ENCODE measurements at places on chromosomes 2 and 18. TPM values are rescaled to one million over a fixed set of nuclear protein-coding genes. Genes with fewer than 3 reads are reported as not detected.

The MREG gene
- 2.7 TPM for total RNA-seq

The UGT1A3 gene
- total RNA-seq, result not detected

The TLX2 gene
- not detected for total RNA-seq

The TMEFF2 gene
- 5.6 TPM for total RNA-seq

The MOGAT1 gene
- not detected for total RNA-seq

The CMPK2 gene
- 0.59 TPM for total RNA-seq

The GNLY gene
- total RNA-seq, result not detected

The LYPD1 gene
- 29.3 TPM for total RNA-seq

The BARD1 gene
- total RNA-seq, result 11.0 TPM

The RESP18 gene
- not detected for total RNA-seq

The ZDBF2 gene
- 18.9 TPM for total RNA-seq

The KANSL1L gene
- total RNA-seq, result 27.6 TPM

The STPG4 gene
- 0.32 TPM for total RNA-seq

The CHMP3 gene
- total RNA-seq, result 171 TPM

The TEX44 gene
- not detected for total RNA-seq

The COMMD1 gene
- total RNA-seq, result 34.3 TPM

The TMEM163 gene
- total RNA-seq, result not detected

The CENPA gene
- 0.30 TPM for total RNA-seq

The ZBTB7C gene
- total RNA-seq, result not detected

The REG1A gene
- total RNA-seq, result not detected

The NEU2 gene
- total RNA-seq, result not detected

The ASTL gene
- total RNA-seq, result 0.23 TPM

The ADAM23 gene
- total RNA-seq, result 49.3 TPM

The NAT8 gene
- total RNA-seq, result not detected

The KLF11 gene
- 5.2 TPM for total RNA-seq

The ACSL3 gene
- 172 TPM for total RNA-seq

The TANC1 gene
- 51.6 TPM for total RNA-seq

The IL1R2 gene
- not detected for total RNA-seq

The TBC1D8 gene
- 0.32 TPM for total RNA-seq

The MEP1B gene
- total RNA-seq, result not detected

The MARCHF7 gene
- total RNA-seq, result 123 TPM

The ACMSD gene
- total RNA-seq, result not detected

The LAPTM4A gene
- total RNA-seq, result 161 TPM

The UGT1A8 gene
- not detected for total RNA-seq

The SP140 gene
- under 0.01 TPM for total RNA-seq

The ITPRIPL1 gene
- total RNA-seq, result 0.30 TPM

The UGP2 gene
- total RNA-seq, result 245 TPM

The COL6A3 gene
- total RNA-seq, result 3,192 TPM

The TGFA gene
- 0.28 TPM for total RNA-seq

The AOX1 gene
- total RNA-seq, result 3.0 TPM

The KRTCAP3 gene
- total RNA-seq, result not detected

The AP1S3 gene
- 12.6 TPM for total RNA-seq

The SCN7A gene
- 0.23 TPM for total RNA-seq

The ANTXR1 gene
- total RNA-seq, result 73.1 TPM

The HSPD1 gene
- total RNA-seq, result 207 TPM

The CCDC178 gene
- not detected for total RNA-seq

The CHST9 gene
- not detected for total RNA-seq

The BOLL gene
- not detected for total RNA-seq
